ENCODE measurements at places on chromosomes 6 and 20.

- no peak for DNase-seq
Observed at GRCh38 chr6:85824329-85824728, 181.6 kb upstream of the SYNCRIP start.

DNA sequence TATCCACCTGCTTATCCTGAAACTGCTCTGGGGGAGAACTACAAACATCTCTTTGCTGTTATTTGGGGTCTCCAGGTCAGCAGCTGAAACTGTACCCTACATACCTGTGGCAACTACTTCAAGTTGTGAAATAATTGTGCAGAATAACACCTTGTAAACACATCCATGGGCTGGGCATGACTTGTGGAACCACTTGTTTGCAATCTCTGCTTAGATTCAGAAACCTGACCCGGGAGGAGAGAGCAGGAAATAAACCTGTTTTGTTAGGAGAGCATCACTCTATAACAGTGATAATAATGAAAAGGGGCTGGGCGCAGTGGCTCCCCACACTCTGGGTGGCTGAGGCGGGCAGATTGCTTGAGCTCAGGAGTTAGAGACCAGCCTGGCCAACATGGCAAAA, 183.1 kb downstream of the NFATC2 start:
- DNase-seq = no peak

- no peak for DNase-seq
Observed at GRCh38 chr6:99016355-99016754, 68.6 kb upstream of the FBXL4 start.

DNA sequence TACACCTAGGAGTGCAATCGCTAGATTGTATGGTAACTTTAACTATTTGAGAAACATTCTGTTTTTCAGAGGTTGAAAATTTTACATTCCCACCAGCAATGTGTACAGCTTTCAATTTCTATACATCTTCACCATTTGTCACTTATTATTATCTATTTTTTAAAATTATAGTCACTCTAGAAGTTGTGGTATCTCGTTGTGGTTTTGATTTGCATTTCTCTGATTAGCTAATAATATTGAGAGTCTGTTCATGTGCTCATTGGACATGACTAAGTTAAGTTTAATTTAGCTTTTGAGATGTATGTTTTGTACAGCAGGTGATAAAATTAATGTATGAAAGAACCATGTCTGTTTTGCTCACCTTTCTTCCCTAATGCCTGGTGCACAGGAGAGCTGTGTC, 34.8 kb upstream of the PLCB1 start:
- DNase-seq = no peak

GRCh38 chr6:98574984-98575383, 259.4 kb upstream of the POU3F2 start:
- DNase-seq = no peak

Measured in stimulated activated CD4-positive, alpha-beta T cell treated with anti-CD3 and anti-CD28 coated beads, Interleukin-15, amount 100 ng/mL, for 1 hour (primary cell).